ENCODE measurements at places on chromosomes 4 and X.

DNA sequence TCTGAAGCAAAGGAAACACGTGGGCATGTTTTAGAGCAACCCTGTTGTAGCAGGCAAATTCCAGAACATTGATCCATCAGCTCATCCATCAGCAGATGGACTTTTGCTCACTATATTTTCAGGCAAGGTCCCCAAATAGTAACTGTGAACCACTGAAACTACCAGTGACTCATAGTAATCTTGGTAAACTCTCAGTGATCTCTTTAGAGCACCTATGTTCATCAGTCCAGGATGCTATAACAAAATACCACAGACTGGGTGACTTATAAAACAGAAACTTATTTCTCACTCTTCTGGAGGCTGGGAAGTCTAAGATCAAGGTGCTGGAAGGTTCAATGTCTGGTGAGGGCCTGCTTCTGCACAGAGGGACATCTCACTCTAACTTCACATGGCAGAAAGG is 28.9 kb upstream of the BTC start:
- no peak for DNase-seq

DNA sequence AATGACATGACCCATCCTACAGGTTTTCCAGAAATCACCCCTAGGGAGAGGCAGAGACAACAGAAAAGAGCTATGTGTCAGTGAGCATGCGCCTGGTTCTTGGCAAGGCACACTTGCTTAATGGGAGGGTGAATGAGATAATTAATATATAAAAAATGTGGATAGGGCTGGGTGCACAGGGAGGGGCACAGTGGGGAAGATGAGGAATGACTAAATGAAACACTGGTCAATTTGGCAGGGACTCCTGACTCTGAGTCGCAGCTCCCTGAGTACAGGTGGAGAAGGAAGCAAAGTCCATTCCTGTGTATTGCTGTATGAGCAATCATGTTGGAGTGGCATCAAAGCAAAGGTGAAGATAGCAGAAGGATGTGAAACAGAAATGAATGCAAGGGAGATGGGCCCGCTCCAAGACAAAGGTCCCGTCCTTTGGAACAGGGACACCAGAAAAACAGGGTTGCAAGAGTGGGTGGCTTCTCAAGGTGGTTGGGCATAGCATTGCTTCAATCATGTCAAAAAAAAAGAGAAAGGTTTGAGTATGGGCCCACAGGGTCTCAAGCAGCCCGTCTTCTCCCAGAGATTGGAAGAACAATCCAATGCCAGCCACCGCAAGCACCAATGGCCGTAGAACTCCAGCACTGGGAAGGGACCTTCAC is 278.4 kb upstream of the AGTR2 start:
- DNase-seq, result no peak

DNA sequence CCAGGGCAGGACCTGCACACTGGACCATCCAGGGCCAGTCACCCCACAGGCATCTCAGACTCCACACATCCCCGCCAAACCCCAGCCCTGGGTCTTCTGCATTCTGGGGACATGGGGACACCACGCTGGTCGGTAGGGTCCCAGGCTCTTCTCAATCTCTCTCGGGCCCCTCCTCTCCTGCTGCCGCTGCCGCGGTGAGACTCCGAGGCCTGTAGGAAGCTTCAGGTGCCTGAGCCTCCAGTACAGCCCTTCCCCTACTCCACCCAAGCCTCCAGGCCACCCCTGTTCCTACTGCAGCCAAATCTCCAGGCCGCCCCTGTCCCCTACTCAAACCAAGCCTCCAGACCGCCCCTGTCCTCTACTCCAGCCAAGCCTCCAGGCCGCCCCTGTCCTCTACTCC is 5.5 kb upstream of the ASMT start:
- no peak for DNase-seq

- no peak for DNase-seq
These were observed 21.6 kb downstream of the ERVMER34-1 start for GRCh38 chr4:52729586-52729985.

GRCh38 chr4:7959078-7959477 is 19.4 kb upstream of the AFAP1 start:
- no peak for DNase-seq

GRCh38 chrX:71256051-71256450 is 2.1 kb upstream of the ZMYM3 start:
- DNase-seq, result no peak

- DNase-seq, result no peak
These were observed 233.6 kb downstream of the PCDH7 start for GRCh38 chr4:30953799-30954198.

- no peak for DNase-seq
These were observed 81.1 kb upstream of the HELT start for GRCh38 chr4:184937030-184937710.

GRCh38 chrX:68942104-68942503 is 113.3 kb downstream of the EFNB1 start:
- no peak for DNase-seq

- peak; percentile 84 for DNase-seq
These were observed 27.7 kb downstream of the CD38 start for GRCh38 chr4:15805583-15806517.

- no peak for DNase-seq
These were observed 11.5 kb upstream of the NKX1-1 start for GRCh38 chr4:1417522-1418390.

DNA sequence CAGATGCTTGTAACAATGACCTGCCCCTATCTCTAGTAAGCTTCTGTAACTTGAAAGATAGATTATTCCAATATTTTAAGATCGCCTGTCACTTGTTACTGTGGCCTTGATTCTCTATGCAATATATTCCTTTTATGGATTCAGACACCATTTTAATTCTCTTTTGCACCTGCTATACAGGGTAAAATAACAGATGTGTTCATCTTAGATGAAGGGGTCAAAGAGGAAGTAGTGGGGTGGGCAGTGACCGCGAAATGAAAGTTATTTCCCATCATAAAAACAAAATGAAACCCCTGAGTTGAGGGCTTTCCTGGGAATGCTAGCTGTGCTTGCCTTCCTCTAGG is 175.9 kb downstream of the TSPAN5 start:
- DNase-seq, result no peak

DNA sequence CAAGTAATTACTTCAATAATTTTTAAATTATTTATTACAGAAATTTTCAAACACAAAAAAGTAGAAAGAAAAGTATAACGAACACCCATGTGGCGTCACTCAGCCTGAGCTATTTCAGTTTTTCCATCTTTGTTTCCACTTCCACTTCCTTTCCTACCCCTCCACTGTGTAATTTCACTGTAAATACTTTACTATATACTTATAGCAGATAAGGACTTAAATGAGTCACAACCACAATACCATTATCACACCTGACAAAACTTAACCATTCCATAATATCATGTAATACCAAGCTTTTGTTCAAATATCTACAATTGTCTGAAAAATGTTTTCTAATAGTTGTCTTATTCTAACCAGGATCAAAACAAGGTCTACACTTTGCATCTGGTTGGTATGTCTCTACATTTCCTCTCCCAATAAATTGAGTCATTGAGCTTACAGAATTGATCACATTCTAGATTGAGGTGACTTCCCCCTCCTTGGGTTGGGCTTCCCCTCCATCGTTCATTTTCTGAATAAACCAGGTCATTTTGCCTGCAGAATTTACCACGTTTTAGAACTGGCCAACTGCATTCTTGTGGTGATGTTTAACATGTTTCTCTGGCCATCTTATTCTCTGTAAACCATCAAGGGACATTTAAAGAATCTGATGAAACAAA is 48.7 kb downstream of the ATP10D start:
- no peak for DNase-seq

GRCh38 chr4:109026588-109026987 is 263.7 kb upstream of the ETNPPL start:
- DNase-seq, result no peak

- DNase-seq, result no peak
These were observed 35.3 kb upstream of the GPM6B start for GRCh38 chrX:13852001-13852695.

DNA sequence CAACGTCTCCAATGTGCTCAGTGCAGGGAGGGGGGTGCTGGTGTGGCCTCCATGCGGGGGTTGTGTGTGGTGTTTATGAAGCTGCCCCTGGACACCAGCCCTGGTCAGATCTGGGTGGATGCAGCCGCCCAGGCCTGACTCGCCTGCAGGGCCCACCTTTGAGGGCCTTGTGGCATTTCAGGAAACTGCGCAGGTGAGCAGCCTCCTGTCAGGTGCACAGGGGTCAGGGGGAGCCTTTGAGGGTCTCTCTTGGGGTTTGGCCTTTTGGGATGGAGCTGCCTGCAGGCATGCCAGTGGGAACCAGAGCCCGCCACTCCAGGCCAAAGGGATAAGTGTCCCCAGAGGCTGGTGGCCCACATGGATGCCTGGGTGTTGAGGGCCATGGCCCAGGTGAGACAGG is 45.4 kb downstream of the ADRA2C start:
- no peak for DNase-seq

Data from NCI-H524 (cell line).